ENCODE measurements at places on chromosomes 7 and 10.

GRCh38 chr10:21083861-21084260, 186.8 kb upstream of the NEBL start:
- DNase-seq = no peak

- DNase-seq = no peak
Observed at GRCh38 chr7:137446025-137446424, 102.5 kb upstream of the PTN start.

GRCh38 chr7:36923943-36924436, 199.7 kb upstream of the AOAH start:
- no peak for DNase-seq

- DNase-seq = no peak
Observed at GRCh38 chr7:100372256-100372655, 1.0 kb upstream of the PILRA start.

DNA sequence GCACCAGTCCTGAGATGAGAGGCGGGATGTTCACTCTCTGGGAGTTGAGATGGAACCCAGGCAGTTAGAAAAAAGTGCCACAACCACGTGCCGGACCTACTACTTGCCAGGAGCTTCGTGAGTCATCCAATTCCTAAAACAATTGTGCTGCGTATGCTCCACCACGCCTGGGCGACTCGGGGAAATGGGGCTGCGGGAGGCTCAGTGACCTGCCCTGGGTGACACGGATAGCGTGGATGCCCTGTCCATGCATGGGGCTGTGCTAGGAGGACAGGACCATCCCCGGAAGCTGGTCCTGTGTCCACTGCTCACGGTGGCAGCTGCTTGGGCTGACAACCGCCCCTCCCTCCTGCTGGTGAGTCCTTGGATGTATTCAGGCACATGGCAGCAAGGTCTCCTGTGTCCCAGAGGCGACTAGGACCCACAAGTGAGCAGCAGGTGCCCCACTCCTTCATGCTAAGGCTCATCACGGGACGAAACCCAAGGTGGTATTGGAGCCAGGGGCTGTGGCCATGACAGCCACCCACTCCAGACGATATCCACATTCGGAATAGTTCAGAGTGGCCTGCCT, 90.4 kb downstream of the BMS1 start:
- no peak for DNase-seq

GRCh38 chr10:287814-288213, 152.6 kb downstream of the ZMYND11 start:
- DNase-seq = no peak

DNA sequence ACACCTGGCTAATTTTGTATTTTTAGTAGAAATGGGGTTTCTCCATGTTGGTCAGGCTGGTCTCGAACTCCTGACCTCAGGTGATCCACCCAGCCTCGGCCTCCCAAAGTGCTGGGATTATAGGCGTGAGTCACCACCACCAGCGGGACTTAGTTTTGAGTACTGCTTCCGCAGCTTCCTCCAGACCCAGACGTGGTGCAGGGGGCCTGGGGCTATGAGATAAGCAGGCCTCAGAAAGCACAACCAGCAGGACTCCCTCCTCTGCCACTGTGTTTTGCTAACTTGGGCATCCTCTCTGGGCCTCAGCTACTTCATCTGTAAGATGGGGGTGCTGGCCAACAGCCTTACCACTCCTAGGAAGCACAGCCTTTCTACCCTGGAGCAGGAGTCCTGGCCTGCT, 37.8 kb downstream of the GOLGA7B start:
- no peak for DNase-seq

DNA sequence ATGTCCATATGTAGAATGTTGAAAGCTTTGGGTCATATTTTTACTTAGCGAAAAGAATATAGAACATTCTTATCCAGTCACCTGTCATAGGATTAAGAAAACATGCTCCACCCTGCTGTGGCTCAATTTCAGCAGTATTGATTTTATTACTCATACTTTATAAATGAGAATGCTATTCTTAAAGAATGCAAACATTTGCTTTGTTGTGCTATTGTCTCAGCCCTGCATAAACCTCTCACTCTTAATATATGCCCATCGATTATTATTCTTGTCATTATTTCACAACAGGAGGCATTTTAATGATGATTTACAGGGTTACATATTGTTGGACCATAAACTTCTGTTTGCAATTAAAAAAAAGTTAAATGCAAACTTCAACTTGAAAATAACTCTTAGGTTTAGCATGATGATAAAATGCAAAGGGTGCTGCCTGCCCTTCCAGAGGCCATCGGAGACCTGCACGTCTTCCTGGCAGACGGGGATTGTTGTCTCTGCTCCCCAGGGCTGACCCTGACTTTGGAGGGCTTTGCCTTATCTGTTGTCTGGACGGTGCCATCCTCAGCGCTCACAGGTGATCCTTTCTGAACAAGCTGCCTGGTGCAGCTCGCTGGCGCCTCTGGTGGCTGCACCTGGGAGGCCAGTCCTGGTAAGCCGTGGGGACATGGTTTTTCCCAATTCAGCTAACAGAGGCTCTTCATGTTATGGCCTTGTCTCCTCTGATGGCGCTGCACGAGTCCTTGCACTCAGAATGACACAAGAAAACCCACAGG, 50.0 kb upstream of the SHH start:
- DNase-seq = no peak
